Activated T-helper 1 cell treated with anti-CD3 and anti-CD28 coated beads, Interleukin-12 subunit alpha, Interleukin-12 subunit beta, Interleukin-2, Interleukin-4 antibody, amounts not matched to agents 30 ng/mL and 10 ng/mL and 1 ng/mL, durations not matched to agents 14 hours and 24 hours and 36 hours (primary cell): ENCODE measurements at places on chromosomes 5 and 9. TPM values are rescaled to one million over a fixed set of nuclear protein-coding genes. Genes with fewer than 3 reads are reported as not detected.

- no peak for DNase-seq
These were observed 26.7 kb downstream of the APBA1 start for GRCh38 chr9:69645488-69645887.

GRCh38 chr5:141359790-141360426, at the start of gene PCDHGB2:
PCDHGB2 (plus strand) TSS chr5:141359994; CDS start chr5:141360136, 142 bp downstream.
- DNase-seq, result no peak

DNA sequence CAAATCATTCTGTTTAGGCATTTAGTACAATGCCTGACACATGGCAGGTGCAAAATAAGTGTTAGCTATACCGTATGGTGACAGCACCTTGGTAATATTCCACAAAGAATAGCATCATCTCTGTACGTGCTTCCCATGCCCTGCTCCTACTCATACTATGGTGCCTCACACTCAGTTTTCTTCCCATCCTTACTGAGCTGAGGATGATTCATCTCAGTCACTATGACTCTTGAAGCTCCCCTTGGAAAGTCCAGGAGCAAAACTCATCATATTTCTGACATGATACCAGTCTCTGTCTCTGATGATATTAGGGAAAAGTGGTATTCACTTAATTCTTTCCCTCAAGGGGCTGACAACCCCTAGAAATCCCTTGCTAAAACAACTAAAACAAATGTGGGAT, 423.3 kb downstream of the EFNA5 start:
- no peak for DNase-seq

DNA sequence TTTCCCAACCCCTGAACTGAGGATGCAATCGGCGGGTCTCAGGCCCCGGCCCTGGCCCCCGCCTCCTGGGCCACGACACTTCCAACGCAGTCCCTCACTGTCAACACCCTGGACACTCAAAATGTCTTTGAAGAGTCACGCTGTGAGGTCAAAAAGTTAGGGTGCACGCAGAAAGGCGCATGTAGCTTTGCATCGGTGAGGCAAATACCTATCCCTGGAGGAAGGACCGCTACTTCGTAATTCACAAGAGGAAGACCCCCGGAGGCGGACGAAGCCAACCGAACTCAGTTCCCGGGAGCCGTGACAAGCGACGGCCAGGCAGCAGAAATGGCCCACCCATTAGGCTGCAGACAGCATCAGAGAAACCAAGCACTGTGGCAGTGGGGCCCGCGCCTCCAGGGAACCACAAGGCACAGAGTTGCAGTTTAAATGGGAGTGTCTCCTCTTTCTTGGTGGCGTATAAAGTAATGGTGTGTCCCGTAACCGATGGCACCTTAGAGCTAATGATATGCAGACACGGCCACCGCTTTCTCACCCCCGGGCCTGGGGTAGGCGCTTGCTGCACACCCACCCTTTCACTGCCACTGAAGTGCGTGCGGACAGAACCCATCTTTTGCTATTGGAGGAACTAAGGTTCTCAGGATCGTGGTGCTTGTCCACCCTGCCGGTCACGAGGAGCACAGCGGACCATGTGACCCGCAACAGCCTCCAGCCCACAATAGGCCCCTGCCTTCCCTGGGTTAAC, 9.0 kb downstream of the ADAMTS2 start:
- DNase-seq, result no peak

DNA sequence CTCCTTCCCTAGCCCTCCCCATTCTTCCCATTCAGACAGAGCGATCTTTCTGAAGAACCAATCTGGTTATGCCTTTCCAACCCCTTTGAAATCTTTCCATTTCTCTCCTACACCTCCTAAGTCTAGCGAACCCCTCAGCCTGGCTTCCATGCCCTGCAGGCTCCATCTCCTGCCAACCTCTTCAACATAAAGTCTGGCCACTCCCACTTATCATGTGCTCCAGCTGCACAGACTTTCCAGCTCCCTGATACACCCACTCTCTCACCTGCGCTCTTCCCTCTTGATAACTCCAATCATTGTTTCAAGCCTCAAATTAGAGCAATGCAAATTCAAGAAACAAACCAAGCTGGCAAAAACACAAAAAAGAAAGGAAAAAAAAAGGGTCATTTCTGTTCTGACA, 3.8 kb upstream of the ORM1 start:
- DNase-seq, result no peak

The ENC1 gene
- total RNA-seq, result 2.7 and 3.2 TPM in 2 replicates

DNA sequence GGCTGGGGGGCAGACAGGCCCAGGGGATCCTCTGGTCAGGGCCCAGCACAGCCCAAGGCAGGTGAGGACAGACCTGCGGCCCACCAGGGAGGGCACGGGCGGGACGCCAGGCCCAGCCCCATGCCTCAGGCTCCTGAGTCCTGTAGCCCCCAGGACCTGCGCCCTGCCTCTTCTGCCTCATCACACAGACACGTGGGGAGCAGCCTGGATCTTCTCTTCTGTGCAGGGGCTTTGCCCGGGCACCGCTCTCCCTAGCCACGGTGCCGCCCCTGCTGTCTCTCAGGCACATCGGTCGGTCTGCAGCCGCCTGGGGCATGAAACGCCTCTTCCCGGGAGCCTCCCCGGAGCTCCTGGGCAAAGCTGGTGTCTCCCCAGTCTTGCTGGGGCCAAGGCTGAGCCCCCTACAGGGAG, 40.2 kb upstream of the EGFL7 start:
- DNase-seq, result no peak
